NCI-H774 (cell line): ENCODE measurements at places on chromosomes 7 and 10.

DNA sequence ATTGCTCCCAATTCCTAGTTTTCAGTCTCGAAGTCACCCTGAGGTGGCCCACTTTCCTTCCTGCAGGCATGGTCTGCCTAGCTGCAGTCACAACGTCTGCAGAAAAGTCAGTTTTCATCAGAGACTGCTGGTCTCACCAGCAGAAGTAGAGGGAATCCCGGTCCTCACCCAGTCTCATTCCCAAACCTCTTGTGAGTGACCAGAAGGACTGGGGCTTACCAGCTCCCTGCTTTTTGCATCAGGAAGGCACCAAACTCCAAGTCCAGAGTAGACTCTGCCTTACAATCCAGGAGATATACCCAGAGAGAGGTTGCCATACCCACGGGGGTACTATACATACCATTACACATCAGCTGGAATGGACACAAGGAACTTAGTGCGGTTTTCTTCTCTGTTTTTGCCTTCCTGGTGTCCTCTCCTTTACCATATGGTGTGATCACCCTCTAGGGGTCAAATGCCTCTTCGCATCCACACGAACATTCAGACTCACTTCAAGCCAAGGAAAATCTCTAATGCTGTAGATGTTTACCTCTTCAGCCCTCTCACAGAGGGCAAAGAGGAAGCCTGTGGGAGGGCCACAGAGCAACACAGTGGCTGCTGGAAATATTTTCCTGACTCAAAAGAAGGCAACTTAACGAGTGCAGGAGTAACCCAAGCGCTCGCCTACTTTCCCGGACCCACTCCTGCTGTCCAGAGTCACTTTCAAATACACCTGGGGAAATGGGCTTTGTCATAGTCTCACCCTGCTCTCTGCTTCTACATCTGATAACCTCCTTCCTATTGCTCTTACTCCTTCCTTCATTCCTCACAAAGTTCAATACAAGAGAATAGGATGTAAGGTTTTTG, 220.9 kb downstream of the C7orf25 start:
- no peak for DNase-seq

GRCh38 chr10:14309593-14309992, 21.1 kb downstream of the FRMD4A start:
- no peak for DNase-seq

DNA sequence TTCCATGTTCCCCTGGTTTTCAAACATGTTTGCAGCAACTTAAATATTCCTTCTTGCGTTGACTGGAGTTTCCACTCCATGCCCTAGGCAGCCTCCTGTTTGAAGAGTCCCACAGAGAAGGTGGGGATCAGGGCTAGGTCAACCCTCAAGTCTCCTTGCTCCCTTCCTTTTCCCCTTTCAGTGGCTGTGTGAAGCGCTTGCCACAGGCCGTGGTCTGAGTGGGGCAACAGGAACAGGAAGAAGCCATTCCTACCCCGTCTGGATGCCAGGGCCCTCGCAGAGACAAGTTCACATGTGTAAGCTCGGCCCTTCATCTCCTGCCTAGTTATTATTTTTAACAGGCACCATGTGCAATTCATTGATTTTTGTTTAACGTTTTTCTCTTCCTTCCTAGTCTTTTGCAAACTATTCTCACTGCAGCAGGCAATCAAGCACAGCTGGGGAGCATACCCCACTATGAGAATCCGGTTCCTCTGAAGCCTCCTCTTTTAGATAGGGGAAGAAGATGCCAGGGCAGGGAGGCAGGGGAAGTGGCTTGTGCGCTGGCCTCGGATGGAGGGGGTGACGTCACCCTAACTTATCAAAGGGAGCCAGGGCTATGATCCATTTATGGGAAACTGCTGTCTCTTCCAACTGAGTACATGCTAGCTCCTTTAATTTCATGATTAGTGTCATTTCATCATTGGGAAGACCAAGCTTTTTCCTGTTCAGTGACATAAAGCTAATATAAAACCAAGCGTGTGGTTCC, 64.2 kb downstream of the PRLHR start:
- no peak for DNase-seq

GRCh38 chr10:64617085-64617484, 1095.9 kb downstream of the REEP3 start:
- DNase-seq = no peak

- DNase-seq = no peak
Observed at GRCh38 chr10:78357141-78358063, 323.7 kb downstream of the RPS24 start.

DNA sequence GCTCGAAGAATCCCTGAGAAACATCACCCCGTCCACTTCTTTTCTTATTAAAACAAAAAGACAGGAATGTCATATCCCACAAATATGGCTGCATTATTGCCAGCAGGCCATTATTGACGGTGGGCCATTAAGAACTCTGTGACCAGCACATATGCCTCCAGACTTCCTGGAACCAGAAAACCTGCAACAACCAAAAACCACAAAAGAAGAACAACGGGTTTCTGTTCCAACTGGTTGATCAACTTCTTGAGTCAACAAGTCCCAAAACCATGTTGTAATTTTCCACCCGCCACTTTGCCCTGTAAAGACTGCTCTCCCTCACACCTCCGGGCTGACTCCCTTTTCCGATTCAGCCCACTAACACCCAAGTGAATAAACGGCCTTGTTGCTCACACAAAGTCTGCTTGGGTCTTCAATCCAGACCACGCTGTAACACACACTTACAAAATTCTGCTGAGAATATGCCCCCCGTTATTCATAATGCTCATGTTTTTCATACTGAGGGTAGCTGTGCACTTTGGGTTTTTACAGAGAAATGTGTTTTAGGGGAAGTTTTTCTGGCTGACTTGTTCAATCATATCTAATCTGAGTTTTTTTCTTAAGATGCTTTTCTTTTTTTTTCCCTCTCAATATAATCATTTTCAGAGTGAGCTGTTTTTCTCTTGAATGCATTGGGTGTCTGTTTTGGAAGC, 20.7 kb downstream of the ZNF107 start:
- no peak for DNase-seq

GRCh38 chr7:120114626-120115025, 158.3 kb upstream of the KCND2 start:
- DNase-seq = no peak

DNA sequence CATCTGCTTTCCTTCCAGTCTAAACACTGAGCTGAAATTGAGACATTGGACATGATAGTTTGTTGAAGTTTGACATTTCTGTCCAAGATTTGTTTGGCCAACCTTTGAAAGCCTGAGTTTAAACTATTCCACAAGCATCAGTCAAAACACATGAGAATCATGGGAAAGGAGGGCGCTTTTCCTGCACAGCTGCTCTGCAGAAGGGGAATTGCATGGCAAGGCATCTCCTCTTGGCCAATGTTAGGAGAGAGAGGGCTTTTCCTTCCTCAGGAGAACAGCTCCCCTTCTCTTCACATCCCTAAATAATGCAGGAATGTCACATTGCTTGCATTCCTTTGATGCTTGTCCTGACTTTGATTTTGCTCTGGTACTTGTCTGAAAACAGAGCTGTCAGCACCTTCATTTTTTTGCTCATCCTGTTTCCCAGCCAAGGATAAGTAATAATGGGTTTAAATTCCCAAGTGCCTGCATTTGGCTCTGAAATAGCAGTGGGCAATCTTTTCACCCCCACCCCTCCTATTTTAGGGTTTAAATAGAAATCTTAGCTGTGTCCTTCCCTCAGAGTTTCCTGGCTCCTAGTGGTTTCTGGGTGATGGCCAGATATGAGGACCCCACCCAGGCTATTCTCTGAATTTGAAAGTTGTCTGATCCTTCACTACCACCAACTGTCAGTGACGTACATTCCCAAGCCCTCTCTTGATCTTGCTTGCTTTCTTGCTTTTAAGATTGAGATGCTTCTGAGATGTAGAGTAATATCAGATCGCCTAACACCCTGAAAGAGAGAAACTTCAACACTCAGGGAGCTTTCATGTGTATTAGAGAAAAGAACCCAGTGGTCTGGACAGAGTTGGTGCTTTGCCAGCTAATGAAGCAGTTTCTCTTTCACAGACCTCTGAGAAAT, 75.2 kb upstream of the NPVF start:
- no peak for DNase-seq

DNA sequence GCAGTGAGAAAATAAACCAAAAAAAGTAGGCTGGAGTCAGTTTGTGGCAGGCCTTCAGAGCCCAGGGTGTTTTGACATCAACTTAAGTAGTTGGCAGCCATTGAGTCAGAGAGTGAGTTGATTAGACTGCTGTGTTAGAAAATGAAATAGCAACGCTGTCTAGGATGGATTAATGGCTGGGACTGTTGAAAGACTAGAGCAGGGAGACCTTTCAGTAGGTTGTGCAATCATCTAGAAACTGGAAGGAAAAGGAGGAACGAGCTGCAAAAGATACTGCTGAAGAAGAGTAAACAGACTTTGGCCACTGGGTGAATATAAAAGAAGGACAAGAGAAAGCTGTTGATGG, 28.6 kb upstream of the TRIL start:
- DNase-seq = no peak

- DNase-seq = no peak
Observed at GRCh38 chr7:132430861-132431822, 145.1 kb downstream of the PLXNA4 start.

DNA sequence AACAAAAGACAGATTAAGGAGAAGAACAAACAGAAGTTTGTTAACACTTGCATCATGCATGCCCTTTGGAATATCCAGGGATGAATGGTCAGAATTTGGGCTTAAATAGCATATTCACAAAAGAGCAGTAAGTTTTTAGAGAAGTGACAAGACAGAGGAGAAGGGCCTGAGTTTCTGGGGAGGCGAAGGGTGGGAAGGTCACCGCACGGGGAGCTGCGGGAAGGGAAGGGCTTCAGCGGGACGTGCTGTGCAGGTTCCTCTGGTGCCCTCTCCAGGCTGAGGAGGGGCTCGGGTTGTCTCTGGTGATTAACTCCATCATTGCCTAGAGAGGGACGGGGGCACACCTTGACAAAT, 10.4 kb upstream of the ZNF22 start:
- DNase-seq = no peak

DNA sequence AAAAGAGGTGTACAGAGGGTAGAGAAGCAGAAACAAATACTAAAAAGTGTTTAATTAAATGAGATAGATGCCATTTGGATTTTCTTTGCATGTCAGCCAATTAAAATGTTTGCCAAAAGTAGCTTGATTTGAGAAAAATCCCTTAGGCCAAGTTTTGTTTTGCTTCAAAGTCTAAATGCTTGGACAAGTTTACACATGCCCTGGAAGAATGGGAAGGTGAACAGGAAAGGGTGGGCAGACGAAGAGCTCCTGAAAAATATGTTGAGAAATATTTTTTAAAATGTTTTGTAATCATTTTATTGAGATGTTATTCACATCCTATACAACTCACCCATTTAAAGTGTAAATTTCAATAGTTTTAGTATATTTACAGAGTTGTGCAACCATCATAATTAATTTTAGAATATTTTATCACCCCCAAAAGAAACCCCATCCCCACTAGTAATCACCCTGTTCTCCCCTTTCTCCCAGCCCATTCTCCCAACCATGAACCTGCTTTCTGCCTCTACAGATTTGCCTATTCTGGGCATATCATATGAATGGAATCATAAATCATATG, 98.5 kb upstream of the ANK3 start:
- DNase-seq = no peak
